ENCODE measurements at places on chromosomes 7 and 10.

GRCh38 chr7:128150223-128150865, 90.7 kb upstream of the LEP start:
- DNase-seq: no peak

- DNase-seq: no peak
These were observed 15.4 kb upstream of the GRB10 start for GRCh38 chr7:50798126-50798525.

DNA sequence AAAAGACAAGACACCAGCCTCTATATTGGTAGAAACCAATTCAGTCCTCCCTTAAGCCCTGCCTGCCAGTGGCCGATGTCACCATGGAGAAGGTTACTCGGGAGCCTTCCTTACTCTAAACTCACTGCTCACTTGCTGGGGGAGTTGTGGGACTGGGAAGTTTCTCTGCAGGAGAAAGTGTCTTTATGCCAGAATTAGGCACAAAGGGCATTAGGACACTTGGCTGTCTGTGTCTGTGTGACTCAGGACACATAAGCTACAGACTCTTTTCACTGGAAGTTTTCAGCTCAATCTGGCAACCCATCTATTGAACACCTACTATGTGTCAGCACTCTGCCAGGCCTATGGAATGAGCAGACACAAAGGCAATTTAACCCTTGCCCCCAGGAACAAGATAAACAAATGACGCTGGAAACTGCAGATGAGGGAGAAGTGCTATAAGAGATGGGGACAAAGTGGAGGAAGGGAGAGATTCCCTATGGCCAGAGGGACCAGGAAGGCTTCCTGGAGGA, 49.5 kb upstream of the CACUL1 start:
- DNase-seq: no peak

DNA sequence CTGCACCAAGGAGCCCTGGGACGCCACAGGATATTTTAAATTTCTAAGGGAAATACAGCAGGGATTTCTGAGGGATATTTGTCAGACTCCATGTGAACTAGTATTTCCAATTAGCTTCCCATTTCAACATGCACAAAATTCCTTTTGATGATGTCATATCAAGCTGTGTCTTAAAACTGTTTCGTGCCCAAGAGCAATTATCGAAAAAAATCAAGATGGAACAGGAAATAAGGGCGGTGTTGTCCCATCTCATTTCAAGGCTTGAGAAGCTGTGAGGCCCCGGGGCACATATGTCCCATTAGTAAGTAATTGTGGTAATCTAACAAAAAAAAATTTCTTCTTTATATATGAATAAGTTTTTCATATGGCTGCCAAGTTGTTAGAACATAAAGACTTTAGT, 47.4 kb downstream of the PPP1R17 start:
- DNase-seq: no peak

GRCh38 chr10:92125144-92125543, 165.7 kb downstream of the CPEB3 start:
- no peak for DNase-seq

GRCh38 chr7:22213081-22213480, 143.9 kb downstream of the RAPGEF5 start:
- no peak for DNase-seq

GRCh38 chr7:117673839-117674238, 194.0 kb downstream of the CFTR start:
- no peak for DNase-seq

DNA sequence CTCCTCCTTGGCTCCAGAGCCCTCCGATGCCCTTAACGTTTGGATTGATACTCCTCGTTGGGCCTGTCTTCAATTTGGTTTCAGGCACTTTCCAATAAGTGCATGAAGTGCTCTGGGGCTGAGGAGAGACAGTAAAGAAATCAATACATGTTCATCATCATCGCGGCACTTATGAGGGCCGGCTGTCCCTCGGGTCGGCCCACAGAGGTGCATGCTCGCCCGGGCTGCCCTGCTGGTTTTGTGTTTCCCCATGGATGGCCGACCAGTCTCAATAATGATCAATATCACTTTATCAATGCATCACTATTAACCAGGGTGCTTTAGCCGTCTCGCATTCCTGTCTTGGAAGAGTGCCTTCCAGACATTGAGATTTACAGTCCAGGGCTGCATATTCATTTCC, 154.2 kb downstream of the EBF3 start:
- no peak for DNase-seq

DNA sequence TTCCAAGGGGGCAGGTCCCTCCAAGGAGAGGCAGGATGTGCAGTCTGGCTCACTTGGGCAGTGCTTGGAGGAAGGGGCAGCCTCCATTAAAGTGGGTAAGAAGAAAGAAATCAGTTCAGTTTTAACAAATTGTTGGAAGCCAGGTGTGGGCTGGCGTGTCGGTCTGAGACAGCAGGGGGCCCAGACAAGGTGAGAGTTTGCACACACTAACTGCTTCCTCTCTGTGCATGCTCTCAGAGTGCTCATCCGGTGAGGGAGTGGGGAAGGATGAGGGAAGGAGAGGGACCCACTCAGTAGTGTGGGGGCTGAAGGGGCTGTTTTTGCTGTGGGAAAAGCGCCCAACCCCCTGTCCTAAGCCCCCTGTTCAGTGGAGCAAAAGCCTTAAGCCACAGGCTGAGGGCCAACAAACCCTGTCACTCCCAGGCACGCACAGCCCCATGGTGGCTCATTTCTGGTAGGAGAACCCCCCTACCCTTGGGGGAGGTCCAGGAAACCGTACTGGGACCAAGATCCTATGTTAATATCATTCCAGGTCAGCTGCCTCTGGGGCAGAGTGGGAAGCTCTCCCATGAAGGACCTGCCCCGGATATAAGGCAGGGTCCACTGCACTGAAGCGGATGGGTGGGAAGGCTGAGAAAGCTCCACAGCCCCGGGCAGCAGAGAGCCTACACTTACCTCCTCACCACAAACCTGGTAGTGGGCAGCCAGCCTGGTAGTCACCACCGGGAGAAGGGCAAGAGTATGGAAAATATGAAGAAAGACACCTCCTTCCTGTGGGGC, 5.1 kb upstream of the PCBD1 start:
- DNase-seq: no peak

DNA sequence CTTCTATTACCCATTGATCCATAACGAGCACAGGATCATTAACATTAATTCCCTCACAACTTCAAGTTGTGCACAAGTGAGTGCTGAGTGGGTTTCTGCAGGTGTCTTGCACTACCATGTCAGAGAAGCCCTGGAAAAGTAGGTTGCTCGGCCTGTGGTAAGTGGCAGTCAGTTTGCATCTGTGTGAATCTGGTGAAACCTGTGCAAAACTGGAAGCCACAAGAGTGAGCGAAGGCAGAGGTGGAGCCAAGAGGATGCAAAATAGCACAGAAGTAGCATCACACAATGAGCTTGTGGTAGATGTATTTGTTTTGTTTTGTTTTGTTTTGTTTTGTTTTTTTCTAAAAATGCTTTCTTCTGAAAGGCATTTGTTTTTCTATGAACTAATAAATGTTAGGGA, 181.5 kb downstream of the THSD7A start:
- DNase-seq: no peak

DNA sequence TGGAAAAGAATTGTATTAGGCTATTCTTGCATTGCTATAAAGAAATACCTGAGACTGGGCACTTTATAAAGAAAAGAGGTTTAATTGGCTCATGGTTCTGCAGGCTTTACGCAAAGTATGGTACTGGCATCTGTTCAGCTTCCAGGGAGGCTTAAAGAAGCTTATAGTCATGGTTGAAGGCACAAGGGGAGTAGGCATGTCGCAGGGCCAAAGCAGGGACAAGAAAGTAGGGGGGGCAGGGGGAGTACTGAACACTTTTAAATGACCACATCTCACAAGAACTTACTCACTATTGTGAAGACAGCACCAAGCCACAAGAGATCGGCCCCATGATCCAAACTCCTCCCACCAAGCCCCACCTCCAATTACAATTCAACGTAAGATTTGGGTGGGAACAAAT, 152.5 kb upstream of the PHF14 start:
- DNase-seq: no peak

DNA sequence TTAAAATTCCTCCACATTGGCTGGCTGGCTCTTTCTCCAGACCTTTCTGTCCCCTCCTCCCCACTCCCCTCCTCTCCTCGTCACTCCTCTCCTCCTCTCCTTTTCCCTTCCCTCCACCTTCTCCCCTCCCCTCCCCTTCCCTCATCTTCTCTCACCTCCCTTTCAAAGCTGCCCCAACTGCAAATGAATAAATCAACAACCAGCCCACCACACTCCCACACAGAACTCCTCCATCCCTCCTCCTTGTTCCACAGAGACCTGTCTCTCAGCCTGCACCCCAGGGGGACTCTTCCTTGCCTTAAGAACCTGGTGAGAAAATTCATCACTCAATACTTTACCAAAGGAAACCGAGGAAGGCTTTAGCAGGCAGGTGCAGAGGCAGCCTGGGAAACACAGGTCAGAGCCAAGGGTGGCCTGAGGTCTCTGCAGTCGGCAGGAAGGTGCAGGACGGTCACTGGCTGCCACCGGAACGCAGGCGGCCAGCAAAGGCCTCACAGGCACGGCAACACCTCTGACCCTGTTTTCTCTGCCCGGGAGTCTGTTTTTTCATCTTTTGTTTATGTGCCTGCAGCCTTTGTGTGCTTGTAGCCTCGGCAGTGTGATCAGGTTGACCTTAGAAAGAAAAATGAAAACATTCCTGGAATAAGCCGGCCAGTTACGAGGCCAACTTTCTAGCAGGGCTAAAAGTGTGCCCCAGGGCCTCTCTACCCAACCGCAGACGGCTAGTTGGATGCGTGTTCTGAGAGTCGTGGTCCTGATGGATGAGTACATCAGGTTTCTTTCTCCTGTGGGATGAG, 207.6 kb upstream of the KLF6 start:
- no peak for DNase-seq

GRCh38 chr7:36775061-36775620, 50.8 kb upstream of the AOAH start:
- DNase-seq: no peak

- DNase-seq: no peak
These were observed 8.6 kb downstream of the CALN1 start for GRCh38 chr7:72403458-72404076.

- no peak for DNase-seq
These were observed 232.4 kb downstream of the SLC25A13 start for GRCh38 chr7:96089511-96089910.

- DNase-seq: no peak
These were observed 19.0 kb downstream of the AQP1 start for GRCh38 chr7:30930621-30931020.

DNA sequence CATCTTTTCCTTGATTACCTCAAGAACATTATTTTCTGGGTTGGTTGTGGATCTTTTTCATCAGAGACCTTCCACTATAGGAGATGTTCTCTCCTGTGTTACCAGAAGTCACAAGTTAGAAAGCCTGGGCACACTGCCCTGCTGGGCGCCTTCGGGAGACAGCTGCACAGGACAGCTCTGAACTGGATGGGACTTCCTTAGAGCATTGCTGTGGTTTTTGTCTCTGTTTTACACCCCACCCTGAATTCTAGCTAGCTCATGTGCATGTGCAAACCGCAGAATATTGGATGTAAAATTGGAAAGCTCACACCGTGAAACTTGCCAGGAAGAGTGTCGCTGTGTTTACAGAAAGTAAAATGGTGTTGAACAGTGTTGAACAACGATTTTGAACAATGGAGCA, 54.4 kb upstream of the SEC61G start:
- DNase-seq: no peak

GRCh38 chr7:94650147-94651051, 5.5 kb downstream of the SGCE start:
- DNase-seq: no peak

GRCh38 chr7:389911-390601, 100.1 kb downstream of the FOXL3 start:
- DNase-seq: no peak

- DNase-seq: no peak
These were observed 239.4 kb downstream of the C7orf25 start for GRCh38 chr7:42672339-42672999.

GRCh38 chr7:77684030-77684429, 12.2 kb upstream of the RSBN1L start:
- no peak for DNase-seq

DNA sequence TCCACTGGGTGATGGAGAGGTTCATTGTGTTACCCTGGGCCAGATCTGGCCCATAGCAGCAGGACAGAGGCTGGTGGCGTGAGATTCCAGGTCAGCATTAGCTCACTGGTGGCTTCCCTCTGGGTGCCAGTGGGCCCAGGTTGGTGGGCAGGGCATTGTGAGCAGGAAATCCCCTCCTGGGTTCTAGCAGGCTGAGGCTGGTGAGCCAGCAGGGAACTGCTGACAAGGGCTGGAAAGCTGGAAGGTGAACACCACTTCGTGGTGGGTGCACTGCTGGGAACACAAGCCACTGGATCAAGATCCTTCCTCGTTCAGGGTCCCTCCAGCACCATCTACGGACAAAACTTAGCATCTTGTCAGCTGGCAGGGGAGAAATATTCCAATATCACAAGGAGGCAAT, 259.2 kb upstream of the FZD1 start:
- no peak for DNase-seq

DNA sequence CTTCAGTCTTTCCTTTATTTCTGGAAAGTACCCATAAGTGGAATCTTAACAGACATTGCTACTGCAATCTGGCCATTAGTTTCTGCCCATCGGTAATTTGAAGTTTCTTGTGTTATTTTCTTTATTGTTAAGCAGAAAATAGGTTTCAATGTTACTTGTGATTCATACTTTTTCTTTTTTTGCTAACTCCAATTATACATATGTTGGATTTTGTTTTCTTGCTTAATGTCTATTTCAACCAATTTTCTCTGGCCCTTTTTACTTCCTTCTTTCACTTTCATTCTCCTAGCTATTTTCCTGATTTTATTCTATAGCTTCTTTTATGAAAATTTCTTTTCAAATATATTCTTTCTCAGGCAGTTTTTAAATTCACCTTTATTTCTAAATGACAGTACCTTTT, 457.4 kb downstream of the TCERG1L start:
- no peak for DNase-seq
